Natural killer cell treated with Interleukin-12 subunit alpha and Interleukin-12 subunit beta and Interleukin-15 and Interleukin-18, amount 100 ng/mL, for 72 hours (primary cell): ENCODE measurements at places on chromosomes 7 and 10.

- no peak for DNase-seq
These were observed 45.4 kb upstream of the GRID1 start for GRCh38 chr10:86411852-86412560.

- no peak for DNase-seq
These were observed 26.1 kb downstream of the WAC start for GRCh38 chr10:28558923-28559508.

GRCh38 chr10:16992611-16993119 is 136.9 kb downstream of the CUBN start:
- DNase-seq = no peak

DNA sequence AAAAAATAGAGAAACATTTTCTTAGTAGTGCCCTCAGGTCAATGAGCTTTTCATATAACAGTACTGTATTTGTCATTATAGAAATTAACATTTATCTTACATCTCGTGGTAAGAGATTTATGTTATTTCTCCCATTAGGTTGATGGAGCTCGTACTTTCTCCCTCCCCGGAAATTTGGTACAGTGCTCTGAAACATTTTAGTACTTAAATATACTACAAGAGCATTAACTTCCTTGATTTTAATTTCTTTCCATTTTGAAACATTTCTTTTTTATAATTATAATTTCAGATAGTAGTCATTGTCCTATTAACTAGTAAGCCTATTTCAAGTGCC is 205.4 kb downstream of the MBL2 start:
- DNase-seq = no peak

DNA sequence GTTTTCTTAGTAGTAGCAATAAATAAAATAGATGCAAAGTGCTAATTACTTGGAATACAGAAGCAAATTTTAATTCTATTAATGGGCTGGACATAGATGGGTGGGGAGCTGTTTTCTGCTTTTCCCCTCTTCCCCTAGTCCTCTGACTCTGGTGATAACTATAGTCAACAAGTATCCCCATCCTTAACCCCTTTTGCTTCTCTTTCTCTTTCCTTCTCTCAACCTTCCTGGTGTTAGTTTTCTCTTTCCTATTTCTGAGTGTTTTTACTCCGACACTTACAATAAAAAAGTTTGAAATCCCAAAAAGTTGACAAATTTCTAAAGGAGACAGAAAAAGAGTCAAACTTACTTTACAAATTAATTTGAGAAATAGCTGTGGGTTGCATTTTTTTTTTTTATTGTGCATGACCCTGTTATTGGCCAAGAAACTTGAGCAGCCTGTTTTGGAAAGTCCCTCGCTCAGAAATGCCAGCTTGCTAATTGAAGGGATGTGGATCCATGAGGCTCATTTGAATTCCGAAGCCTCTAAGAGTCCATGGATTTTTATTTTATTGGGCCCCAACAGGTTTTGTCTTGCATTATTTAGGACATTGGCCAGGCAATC is 2.4 kb downstream of the FAS start:
- no peak for DNase-seq

- peak; percentile 80 for DNase-seq
These were observed at the start of gene PCBD1 for GRCh38 chr10:70887804-70888800. Gene PCBD1, minus strand, starts transcription at chr10:70888565. Its CDS starts 32 bp downstream, at chr10:70888533.

- DNase-seq = no peak
These were observed 15.9 kb upstream of the TMEM72 start for GRCh38 chr10:44895280-44895679.

DNA sequence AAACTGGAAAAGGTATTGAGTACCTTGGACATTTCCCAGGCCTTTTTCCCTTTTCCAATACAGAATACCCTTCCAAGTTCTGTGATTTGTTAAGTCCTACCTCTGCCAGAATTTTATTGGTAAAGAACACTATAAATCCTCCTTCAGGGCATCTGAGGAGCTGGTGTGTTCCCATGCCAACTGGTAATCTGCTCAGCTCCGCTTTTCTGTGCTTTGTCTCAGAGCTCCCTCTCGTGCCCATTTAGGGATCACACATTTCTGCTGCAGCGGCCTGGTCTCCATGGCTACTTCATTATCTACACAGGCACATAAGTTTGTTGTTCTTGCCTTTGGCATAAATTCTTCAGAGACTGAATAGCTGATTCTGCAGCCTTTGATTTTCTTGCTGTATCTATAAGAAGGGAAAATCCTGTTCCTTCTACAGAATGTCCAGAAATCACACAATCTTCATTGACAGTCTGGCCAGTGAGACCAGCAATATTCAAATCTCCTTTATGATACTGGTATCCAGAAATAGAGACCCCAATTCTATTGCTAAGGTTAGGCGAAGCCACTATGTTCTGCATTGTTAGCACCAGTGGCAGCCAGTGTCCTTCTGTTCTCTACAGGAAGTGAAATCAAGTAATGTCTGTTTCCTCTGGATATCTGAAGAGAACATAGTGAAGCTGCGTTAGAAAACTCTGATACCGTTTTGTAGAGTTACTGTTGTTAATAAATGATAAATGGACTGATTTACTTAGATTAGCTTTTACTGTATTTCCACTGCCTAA is 51.9 kb downstream of the DENND11 start:
- DNase-seq = no peak

GRCh38 chr7:143924851-143925250 is 10.2 kb upstream of the OR2F2 start:
- no peak for DNase-seq
